Activated CD4-positive, CD25-positive, alpha-beta regulatory T cell treated with anti-CD3 and anti-CD28 coated beads, Interleukin-2, amount 50 U/mL, for 16 hours (primary cell): ENCODE measurements at places on chromosomes 1 and 21.

DNA sequence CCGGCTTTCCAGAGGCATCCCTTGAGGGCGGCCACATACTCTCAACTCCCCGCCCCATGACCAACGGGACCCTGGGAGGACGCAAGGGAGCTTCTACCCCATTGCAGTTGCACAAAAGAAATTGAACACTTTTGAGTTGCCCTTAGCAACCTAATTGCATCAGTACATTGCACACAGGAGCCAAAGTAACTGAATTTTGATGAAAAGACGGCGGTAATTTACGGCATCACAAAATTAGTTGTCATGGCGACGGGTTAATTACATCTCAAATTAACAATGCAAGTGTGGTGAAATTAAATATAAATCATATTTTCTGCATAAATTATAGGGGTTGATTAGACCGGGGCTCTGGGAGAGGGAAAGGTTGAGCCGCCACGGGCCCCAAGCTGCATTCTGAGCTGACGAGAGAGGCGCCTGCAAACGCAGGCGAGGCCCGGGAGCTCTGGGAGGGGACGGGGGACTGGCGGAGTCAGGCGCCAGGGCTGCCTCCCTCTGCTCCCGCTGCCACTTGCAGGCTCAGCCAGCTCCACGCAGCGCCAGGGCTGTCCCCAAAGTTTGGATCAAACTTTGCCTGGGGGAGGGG lies 61.4 kb downstream of the CASZ1 start:
- no peak for DNase-seq

DNA sequence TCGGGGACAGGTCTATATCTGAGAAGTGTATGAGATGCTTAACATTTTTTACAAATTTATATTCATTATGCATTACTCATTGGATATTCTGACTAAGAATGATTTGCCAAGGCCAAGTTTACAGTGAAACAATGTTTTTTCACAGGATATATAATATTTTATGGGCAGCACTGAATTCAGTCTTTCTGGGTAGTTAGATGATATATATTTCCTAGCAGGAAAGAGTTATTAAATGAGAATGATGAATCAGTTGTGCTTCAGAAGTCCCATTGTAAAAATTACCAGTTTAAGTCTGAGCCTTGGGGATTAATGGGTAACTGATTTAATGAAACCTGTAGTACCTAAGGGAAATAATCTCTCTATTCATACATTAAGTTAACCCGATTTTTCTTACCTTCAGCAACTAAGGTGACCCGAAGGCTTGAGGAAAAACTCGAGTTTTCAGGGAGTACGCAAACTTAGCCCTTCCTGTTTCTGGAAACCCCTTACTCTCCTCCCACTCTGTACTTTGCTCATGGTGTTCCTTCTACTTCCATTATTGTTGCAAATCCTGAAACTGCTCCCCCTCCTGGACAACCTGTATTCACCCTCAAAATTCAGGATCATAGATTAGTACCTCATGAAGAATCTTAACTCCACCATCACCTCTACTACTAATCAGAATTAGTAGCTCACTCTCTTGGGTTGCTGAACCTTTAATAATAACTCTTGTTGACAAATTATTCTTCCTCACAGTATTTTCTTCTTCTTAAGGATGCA lies 135.1 kb downstream of the AK5 start:
- no peak for DNase-seq

DNA sequence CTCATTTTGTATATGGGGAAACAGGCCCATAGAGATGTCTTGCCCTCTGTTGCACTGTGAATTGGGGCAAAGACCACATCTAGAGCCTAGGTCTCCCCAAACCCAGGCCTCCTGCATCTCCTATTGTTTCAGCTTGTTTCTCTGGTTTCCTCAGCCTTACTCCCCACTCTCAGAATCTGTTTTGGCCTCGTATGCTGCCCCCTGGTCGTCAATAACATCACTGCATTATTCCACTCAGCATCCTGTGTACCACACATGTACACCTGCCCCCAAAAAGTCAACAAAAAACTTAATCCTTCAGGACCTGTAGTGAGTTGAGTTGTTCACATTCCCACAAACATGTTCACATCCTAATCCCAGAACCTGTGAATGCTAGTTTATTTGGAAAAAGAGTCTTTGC lies 184.8 kb downstream of the BRINP2 start:
- no peak for DNase-seq

DNA sequence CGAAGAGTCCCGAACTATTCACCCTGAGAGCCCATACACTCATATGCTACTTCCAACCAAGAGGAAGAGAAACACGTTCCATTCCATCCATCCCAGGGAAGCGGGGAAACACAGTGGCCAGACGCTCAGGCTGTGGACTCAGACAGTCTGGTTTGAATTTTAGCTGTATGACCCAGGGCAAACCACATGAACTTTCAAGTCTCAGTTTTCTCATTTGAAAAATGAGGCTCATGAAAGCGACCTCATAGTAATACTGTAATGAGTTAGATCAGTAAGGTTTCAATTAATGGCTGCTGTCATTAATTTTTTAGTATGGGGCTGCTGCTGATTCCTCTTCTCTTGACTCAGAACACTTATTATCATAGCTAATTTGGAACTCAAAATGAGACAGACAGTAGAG lies 1.5 kb downstream of the FCRL4 start:
- DNase-seq: no peak

DNA sequence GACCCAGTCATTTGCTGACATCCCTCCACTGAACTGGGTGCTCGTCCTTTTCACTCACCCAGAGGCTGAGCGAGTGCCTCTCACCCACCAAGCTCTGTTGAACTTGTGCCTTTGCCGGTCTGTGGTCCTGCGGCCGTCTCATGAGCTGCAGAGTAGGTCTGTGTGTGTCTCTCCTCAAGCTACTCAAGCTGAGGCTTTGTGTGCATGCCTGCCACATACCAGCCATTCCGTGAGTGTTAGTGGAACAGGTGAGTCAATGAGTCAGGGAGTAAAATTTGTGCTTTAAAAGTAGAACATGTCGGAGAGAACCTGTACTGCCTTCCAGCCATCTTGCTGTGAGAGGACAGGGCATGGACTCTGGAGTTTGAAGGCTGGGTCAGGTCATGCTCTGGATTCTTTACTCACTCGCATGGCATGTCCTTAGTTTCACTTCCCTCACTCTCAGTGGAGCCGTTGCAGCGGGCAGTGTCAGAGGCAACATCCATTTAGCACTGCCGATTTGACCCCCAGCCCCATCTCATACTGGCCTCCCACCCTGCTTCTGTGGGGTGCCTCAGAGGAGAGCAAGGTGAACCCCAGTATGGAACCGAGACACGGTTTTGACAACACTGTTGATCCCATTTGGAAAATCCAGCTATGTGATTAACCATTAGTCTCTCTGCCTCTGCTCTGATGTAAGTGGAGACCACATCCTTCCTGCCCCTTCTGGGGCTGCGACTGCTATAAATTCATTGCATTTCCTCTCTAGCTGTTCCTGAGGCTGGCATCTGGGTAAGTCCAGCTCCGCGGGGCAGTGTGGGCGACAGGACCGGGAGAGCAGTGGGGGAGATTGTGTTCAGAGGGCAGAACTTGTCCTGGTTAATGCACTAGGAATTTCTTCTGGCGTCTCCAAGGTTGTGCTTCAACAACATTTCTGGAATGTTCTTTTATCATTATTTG lies at the start of gene NLRP3:
Gene NLRP3 (plus strand): TSS at position 751 of the 939 bp plus-strand sequence. CDS start 2,628 bp downstream, outside the sequence.
- DNase-seq: no peak

GRCh38 chr1:154856049-154856448 lies 14.0 kb downstream of the KCNN3 start:
- DNase-seq: no peak

GRCh38 chr1:110250008-110250407 lies 39.9 kb downstream of the KCNC4 start:
- DNase-seq: no peak

DNA sequence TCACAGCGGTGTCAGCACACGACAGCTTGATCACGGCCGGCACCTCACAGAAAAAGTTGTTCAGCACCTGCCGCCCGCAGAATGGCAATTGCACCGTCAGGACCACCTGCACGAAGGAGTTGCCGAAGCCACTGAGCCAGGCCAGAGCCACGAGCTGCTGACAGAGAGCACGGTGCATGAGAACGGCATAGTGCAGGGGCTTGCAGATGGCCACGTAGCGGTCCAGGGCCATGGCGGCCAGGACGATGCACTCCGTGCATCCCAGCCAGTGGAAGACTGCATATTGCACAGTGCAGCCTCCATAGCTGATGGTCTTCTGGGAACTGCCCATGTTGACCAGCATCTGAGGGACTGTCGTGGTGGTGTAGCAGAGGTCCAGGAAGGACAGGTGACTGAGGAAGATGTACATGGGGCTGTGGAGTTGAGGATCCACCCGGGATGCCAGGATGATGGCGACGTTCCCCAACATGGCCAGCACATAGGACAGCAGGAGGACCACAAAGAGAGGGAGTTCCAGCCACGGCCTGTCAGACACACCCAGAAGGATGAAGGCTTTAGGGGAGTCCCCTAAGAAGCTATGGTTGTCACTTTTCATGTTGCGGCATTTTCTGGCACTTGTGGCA lies 6.4 kb downstream of the OR2B11 start:
- no peak for DNase-seq

DNA sequence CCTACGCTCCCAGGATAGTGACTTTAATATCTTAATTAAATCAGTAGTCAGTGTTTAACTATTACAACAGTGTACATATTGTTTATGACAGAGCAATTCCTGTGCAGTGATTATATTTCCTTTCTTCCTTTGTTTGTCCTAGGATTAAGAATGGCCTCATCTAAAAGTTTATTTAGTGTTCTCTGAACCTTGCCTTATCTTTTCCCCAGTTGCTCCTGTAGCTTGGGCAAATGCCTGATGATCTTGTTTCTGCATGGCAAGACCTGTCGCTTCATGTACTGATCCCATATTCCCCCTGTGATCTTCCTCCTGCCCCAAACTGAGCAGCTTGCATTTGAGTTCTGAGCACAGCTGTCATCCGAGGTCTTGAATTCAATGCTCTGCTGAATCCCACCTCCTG lies 69.1 kb upstream of the STUM start:
- no peak for DNase-seq

- no peak for DNase-seq
These were observed 102.0 kb downstream of the TGFB2 start for GRCh38 chr1:218447010-218447689.

DNA sequence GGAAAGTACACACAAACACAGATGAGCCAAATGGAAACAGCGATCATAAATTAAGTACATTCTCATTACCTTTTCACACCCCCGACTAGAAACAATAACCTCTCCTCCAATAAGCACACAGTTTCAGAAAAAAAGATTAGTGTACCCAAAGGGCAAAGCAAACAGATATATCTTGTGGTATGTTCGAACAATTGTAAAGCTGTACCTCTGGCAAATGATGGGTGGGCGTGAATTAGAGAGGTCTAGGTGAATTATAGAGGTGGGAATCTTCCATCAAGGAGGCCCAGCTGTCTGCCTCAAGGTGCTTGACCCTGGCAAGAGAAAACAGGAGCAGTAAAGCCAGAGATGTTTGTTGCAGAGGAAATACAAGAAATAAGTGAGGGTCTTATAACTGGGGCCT lies 715.3 kb upstream of the NEGR1 start:
- no peak for DNase-seq

DNA sequence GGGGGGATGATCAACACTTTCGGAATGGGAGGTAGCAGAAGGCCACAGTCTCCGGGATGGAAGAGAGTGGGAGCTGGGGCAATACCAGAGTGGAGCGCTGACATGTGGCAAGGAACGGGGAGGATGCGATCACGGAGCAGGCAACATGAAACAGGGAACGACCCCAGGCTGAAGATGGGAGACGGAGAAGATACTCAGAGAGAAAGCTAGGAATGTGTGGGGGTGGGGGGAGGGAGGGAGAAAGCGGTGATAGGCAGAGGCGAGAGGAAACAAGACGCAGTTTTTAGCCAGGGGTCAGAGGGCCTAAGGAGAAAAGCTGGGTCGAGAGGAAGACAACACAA lies 577 bp downstream of the RAB3GAP2 start:
- no peak for DNase-seq

GRCh38 chr1:159040893-159041724 lies 31.4 kb downstream of the IFI16 start:
- no peak for DNase-seq

GRCh38 chr1:24526940-24527542 lies 24.4 kb downstream of the RCAN3 start:
- no peak for DNase-seq

- no peak for DNase-seq
These were observed 103.6 kb upstream of the IVNS1ABP start for GRCh38 chr1:185420588-185421081.

DNA sequence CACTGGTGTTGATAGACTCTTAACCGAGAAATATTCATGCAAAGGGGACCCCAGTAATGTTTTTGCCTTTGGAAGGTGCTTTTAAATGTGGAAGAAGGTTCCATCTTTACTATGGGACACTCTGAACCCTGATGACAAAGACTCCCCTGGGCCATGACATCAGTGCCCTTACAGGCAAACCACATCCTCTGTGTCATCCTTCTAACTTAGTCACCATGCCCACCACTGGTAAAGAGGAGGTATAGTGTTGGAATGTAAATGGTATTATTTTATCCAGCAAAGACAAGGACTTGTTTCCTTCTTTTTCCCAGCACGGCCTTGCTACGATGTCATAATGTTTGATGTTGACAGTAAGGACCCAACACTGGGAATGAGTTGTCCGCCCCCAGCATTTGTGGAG lies 12.6 kb downstream of the METTL13 start:
- DNase-seq: peak; percentile 28

DNA sequence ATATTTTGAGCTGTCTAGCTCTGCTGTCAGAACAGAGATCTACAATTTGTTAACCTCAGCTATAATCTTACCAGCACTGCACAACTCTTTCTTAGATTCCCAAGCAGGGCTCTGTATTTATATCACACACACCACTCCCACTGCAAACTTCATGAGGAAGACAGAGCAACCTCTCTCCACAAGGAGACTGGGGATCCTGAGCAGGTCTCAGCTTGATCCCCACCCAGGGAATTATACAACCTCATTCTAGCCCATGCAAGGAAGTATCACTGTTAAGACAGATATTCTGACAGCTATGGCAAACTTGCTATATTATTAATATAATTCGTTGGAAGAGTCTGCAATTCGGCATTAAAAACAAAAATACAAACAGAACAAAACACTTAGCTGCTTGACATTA lies 40.4 kb downstream of the EGLN1 start:
- DNase-seq: no peak

DNA sequence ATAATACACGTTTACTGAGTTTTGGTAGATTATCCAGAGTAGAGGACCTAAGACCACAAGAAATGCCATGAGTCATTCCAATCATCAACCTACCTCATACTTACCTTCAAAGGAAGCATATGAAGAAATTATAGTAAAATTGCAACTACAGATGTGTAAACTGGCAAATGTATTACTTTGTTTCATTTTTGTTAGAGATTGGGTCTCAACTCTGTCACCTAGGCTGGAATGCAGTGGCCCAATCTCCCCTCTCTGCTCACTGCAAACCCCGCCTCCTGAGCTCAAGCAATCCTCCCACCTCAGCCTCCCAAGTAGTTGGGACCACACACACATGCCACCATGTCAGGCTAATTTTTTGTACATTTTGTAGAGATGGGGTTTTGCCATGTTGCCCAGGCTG lies 5.2 kb downstream of the TMCO1 start:
- no peak for DNase-seq

- no peak for DNase-seq
These were observed 77.1 kb upstream of the CD55 start for GRCh38 chr1:207244409-207244801.

GRCh38 chr1:43786960-43787359 lies 79.6 kb downstream of the ST3GAL3 start:
- no peak for DNase-seq
